Colonic mucosa (tissue), 4 donors: ENCODE measurements at places on chromosomes 11 and 22. TPM values are rescaled to one million over a fixed set of nuclear protein-coding genes. Genes with fewer than 3 reads are reported as not detected.

DNA sequence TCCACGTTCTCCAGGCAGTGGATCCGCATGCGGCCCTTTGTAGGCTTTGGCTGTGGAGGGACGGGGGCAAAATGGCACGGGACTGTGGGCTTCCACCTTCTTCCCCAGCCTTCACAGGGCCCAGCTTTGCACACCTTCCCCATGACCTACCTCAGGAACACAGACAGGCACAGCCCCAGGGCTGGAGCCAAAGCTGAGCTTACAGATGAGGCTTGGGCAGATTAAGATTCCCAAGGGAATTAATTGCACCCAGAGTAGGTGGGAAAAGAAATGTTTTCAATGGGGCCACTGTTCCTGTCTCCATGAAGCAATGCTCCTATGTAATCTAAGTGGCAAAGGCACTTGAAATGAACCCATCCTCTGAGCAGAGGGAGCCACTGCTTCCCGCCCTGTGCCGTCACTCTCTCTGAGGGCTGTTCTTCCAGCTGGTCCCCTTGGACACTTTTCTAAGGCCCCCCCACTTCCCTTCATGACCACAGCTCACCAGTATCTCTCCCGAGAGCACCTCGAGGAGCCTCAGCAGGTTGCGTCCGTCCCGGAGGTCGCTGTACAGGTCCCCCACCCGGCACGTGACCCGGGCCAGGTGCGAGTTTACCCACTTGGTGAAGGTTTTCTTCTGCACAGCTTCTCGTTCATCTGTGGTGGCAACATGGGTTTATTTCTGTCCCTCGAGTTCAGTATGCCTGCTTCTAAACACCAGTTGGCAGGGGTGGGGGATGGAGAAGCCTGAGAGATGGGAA, 13.5 kb downstream of the SPTBN2 start:
- H3K36me3 ChIP-seq, result no peaks in the 10 kb centered on the region
- DNase-seq, result no peak
- H3K4me3 ChIP-seq, result no peak overlapping the region
- no peaks in the 10 kb centered on the region for H3K4me1 ChIP-seq
- no peak overlapping the region for H3K27ac ChIP-seq
- H3K27me3 ChIP-seq, result no peaks in the 10 kb centered on the region

TPBGL gene
- total RNA-seq, result 0.11 TPM

GRCh38 chr22:36180038-36180880, 19.7 kb upstream of the APOL3 start:
- no peaks in the 10 kb centered on the region for H3K36me3 ChIP-seq
- DNase-seq, result peak; percentile 85
- H3K4me1 ChIP-seq, result no peaks in the 10 kb centered on the region
- H3K27me3 ChIP-seq, result no peaks in the 10 kb centered on the region
- no peak overlapping the region for H3K4me3 ChIP-seq

CASP12 gene
- total RNA-seq, result 0.27 TPM

FAM111A gene
- 24.9 TPM for total RNA-seq

- H3K27me3 ChIP-seq, result no peaks in the 10 kb centered on the region
- H3K36me3 ChIP-seq, result no peaks in the 10 kb centered on the region
- no peak for DNase-seq
- H3K4me1 ChIP-seq, result no peaks in the 10 kb centered on the region
Measured at GRCh38 chr11:112620621-112621394, 340.4 kb upstream of the NCAM1 start.

- DNase-seq, result no peak
- no peaks in the 10 kb centered on the region for H3K4me1 ChIP-seq
- no peak overlapping the region for H3K4me3 ChIP-seq
- no peaks in the 10 kb centered on the region for H3K36me3 ChIP-seq
- no peaks in the 10 kb centered on the region for H3K27me3 ChIP-seq
- H3K27ac ChIP-seq, result no peak overlapping the region
Measured at GRCh38 chr11:115334932-115335788, 169.1 kb downstream of the CADM1 start.

GRCh38 chr11:111305876-111306275, 7.5 kb downstream of the POU2AF3 start:
- H3K4me1 ChIP-seq, result peaks cover 5% of the 10 kb centered on the region
- H3K4me3 ChIP-seq, result no peak overlapping the region
- no peaks in the 10 kb centered on the region for H3K36me3 ChIP-seq
- H3K27ac ChIP-seq, result no peak overlapping the region

- H3K27ac ChIP-seq, result no peak overlapping the region
- H3K36me3 ChIP-seq, result no peaks in the 10 kb centered on the region
- DNase-seq, result no peak
- no peak overlapping the region for H3K4me3 ChIP-seq
- no peaks in the 10 kb centered on the region for H3K4me1 ChIP-seq
Measured at GRCh38 chr11:47437746-47438418, 11.1 kb downstream of the RAPSN start.

- no peak overlapping the region for H3K4me3 ChIP-seq
- DNase-seq, result no peak
- no peaks in the 10 kb centered on the region for H3K27me3 ChIP-seq
- H3K36me3 ChIP-seq, result no peaks in the 10 kb centered on the region
- H3K27ac ChIP-seq, result no peak overlapping the region
Measured at GRCh38 chr22:25849522-25849921, 107.5 kb downstream of the MYO18B start.

GPHA2 gene
- total RNA-seq, result not detected

DNA sequence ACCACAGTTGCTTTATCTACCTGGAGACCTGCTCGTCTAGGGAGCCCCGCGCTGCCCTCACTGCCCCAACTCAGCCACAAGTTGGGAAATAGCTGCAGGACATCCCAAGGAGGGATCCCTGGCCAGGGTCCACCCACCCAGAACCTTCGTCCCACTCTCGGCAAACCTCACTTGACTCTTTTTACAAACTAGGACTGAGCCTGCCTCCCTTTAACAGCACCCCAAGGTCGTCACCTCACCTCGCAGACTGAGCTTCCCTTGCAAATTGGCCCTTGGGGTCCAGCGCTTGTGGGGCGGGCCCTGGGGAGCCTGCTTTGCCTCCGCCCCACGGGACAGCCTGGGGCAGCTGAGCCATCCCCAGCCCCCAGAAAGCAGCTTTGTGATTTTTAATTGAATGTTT, 1505.8 kb downstream of the TBC1D22A start:
- H3K4me3 ChIP-seq, result no peak overlapping the region
- H3K27me3 ChIP-seq, result no peaks in the 10 kb centered on the region
- no peaks in the 10 kb centered on the region for H3K36me3 ChIP-seq
- H3K27ac ChIP-seq, result no peak overlapping the region
- DNase-seq, result peak; percentile 15

DNA sequence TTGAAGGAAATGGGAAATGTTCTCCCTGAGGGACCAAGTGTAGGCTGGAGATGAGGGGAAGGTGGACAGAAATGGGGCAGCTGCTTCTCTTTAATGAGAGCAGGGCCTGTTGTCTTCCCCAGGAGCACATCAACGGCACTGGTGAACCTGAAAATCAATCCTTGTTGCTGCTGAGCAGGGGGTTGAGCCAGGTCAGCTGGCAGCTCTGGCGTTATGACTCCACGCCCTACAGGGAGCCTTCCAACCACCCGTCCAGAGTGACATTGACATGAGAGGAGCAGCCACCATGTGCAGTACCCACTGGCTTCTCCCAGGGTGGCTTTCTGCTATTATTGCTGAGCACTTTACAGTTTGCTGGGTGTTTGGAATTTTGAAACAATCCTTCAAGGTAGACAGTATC, 116.9 kb upstream of the LDLRAD3 start:
- no peaks in the 10 kb centered on the region for H3K27me3 ChIP-seq
- no peaks in the 10 kb centered on the region for H3K4me1 ChIP-seq
- no peak for DNase-seq
- H3K27ac ChIP-seq, result no peak overlapping the region
- no peaks in the 10 kb centered on the region for H3K36me3 ChIP-seq

DNA sequence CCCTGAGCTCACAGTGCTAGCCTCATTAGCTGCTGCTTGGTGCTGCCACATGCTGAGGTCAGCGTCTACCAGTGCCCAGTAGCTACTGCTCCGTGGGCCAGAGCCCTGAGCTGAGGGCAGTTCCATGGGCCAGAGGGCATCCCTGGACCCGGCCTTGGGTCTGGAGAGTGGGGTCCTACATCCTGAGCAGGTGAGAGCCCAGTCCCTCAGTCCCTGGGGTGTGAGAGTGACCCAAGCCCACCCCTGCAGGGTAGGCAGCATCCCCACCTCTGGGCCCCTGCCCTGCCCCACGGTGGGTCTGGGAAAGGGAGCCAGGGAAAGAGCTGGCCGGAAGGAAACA, 9.8 kb downstream of the LMNTD2 start:
- no peaks in the 10 kb centered on the region for H3K4me1 ChIP-seq
- H3K27ac ChIP-seq, result no peak overlapping the region
- peaks cover 7% of the 10 kb centered on the region for H3K27me3 ChIP-seq
- no peak for DNase-seq
- no peak overlapping the region for H3K4me3 ChIP-seq

GRCh38 chr11:1559111-1559951, 12.7 kb downstream of the DUSP8 start:
- no peaks in the 10 kb centered on the region for H3K36me3 ChIP-seq
- DNase-seq, result peak; percentile 94
- no peak overlapping the region for H3K4me3 ChIP-seq
- H3K27me3 ChIP-seq, result no peaks in the 10 kb centered on the region

OR2AG2 gene
- not detected for total RNA-seq

GRCh38 chr11:1042626-1043562, 6.4 kb upstream of the MUC6 start:
- H3K27me3 ChIP-seq, result no peaks in the 10 kb centered on the region
- H3K36me3 ChIP-seq, result no peaks in the 10 kb centered on the region
- H3K4me1 ChIP-seq, result no peaks in the 10 kb centered on the region
- DNase-seq, result no peak

DNA sequence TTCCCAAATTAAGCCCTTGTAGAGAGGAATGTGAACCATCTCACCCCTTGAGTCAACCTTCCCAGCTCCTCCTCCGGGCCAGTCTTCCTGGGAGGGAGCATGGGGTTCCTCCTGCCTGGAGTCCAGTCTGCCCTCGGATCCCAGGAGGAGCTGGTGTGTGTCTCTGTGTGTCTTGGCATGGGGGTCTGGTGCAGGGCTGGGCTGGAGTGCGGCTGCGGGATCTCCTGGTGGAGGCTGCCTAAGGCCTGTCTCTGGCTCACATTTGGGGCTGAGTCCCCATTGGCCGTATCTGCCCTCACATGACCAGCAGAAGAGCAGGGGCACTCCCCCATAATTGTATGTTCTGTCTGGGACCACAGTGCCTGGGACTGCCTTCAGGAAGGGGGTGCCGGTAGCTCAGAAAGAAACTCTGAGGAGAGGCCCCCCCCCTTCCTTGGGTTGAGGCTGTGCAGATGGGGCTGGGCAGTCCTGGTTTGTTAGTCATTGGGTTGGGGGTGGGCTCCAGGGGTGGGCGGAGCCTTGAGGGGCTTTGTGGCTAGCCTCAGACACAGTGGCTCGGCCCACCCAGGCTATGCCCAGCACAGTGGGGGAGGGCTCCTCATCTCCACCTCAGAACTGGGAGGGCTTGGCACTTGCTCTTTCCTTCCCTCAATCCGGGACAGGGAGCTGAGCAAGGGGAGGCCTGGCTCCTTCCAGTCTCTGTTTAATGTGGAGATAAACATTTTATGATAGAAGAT, 2.9 kb downstream of the C1QTNF5 start:
- H3K36me3 ChIP-seq, result no peaks in the 10 kb centered on the region
- peak overlapping the region; percentile 4 for H3K27ac ChIP-seq
- DNase-seq, result no peak
- no peak overlapping the region for H3K4me3 ChIP-seq
- peaks cover 18% of the 10 kb centered on the region for H3K27me3 ChIP-seq

LARGE2 gene
- total RNA-seq, result 4.1 TPM

GRCh38 chr11:7486098-7486780, 933 bp downstream of the OLFML1 start:
- no peaks in the 10 kb centered on the region for H3K4me1 ChIP-seq
- DNase-seq, result no peak
- H3K36me3 ChIP-seq, result no peaks in the 10 kb centered on the region

DGKZ gene
- total RNA-seq, result 83.8 TPM

DNA sequence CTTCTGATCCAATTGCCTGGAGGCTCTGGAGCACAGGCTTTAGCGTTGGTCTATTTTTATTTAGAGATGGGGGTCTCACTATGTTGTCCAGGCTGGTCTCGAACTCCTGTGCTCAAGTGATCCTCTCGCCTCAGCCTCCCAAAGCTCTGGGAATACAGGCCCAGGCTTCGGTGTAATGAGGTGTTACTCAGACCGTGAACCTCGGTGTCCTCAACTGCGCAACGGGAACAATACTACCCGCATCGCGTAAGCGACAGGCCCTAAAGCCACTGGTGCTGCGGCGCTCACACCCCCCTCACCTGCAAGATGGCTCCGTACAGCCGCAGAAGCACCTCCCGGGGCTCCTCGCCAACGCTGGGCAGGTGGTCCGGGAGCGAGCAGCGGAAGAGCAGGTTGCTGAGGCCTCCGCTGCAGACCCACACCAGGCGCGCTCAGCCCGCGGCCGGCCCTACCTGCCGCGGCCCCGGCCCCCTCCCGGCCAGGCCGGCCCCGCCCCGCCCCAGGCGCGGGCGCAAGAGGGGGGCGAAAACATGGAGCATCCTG, 628 bp downstream of the CHKB start:
- H3K36me3 ChIP-seq, result no peaks in the 10 kb centered on the region
- peaks cover 9% of the 10 kb centered on the region for H3K4me1 ChIP-seq
- no peak for DNase-seq
- H3K27me3 ChIP-seq, result no peaks in the 10 kb centered on the region
- H3K27ac ChIP-seq, result peak overlapping the region; percentile 99

GRCh38 chr22:25923914-25924313, 181.9 kb downstream of the MYO18B start:
- H3K36me3 ChIP-seq, result no peaks in the 10 kb centered on the region
- H3K27ac ChIP-seq, result no peak overlapping the region
- DNase-seq, result no peak
- H3K4me1 ChIP-seq, result no peaks in the 10 kb centered on the region
- H3K27me3 ChIP-seq, result no peaks in the 10 kb centered on the region
- no peak overlapping the region for H3K4me3 ChIP-seq

GRCh38 chr11:48087974-48088681, 107.8 kb downstream of the PTPRJ start:
- no peaks in the 10 kb centered on the region for H3K36me3 ChIP-seq
- no peaks in the 10 kb centered on the region for H3K27me3 ChIP-seq
- H3K4me3 ChIP-seq, result no peak overlapping the region
- peak; percentile 84 for DNase-seq

- no peaks in the 10 kb centered on the region for H3K36me3 ChIP-seq
- no peak overlapping the region for H3K27ac ChIP-seq
Measured at GRCh38 chr22:33302049-33302545, 243.9 kb upstream of the SYN3 start.

DNA sequence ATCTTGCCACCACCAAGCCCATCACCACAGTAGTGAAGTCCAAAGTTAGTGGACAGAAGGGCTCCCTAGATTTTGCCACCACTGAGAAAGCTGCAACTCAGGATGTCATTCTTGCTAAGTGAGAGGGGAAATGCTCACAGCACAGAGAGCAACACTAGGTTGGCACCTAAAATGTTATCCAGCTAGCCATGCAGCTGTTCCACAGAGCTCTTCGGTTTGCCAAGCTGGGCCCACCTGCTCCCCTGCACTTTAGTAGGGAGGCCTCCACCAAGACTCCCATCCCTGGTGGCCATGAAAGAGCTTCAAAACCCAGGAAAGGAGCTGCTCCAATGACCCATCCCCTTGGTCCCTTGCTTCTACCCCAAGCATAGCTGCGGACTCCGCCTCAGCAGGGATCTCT, 63.8 kb downstream of the TRIM29 start:
- no peak overlapping the region for H3K4me3 ChIP-seq
- no peaks in the 10 kb centered on the region for H3K36me3 ChIP-seq
- no peaks in the 10 kb centered on the region for H3K27me3 ChIP-seq
- H3K4me1 ChIP-seq, result no peaks in the 10 kb centered on the region
- DNase-seq, result no peak
- H3K27ac ChIP-seq, result no peak overlapping the region

- no peaks in the 10 kb centered on the region for H3K4me1 ChIP-seq
- H3K27me3 ChIP-seq, result no peaks in the 10 kb centered on the region
- H3K27ac ChIP-seq, result no peak overlapping the region
- H3K36me3 ChIP-seq, result no peaks in the 10 kb centered on the region
- DNase-seq, result no peak
- H3K4me3 ChIP-seq, result no peak overlapping the region
Measured at GRCh38 chr11:61771195-61771894, 18.9 kb downstream of the MYRF start.
